ENCODE measurements at places on chromosomes 7 and 10. TPM values are rescaled to one million over a fixed set of nuclear protein-coding genes. Genes with fewer than 3 reads are reported as not detected.

Gene SORCS3
- under 0.01 TPM for total RNA-seq

DNA sequence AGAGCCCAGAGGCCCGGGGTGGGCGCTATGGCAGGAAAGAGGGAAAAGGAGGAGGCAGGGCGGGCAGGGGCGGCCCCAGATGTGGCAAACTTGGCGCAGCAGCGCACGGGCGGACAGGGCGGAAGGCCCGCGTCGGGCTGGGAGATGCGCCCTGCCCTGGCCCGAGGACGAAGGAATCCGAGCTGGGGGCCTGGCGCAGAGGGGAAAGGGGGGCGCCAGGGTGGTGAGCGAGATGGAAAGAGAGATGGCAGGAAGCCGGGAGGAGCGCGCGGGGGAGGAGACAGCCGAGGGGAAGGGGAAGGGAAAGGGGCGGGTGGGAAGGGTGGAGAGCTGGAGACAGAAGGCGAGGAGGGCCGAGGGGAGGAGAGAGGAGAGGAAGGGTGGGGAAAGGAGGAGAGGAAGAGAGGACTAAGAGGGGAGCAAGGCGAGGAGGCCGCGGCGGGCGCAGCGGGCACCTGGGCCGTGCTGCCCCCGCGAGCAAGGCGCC lies at the start of gene MARVELD1:
TSS of gene MARVELD1 (plus strand) at position 392 of the 487 bp plus-strand sequence. CDS start 147 bp downstream, outside the sequence.
- H3K4me3 ChIP-seq, result peak within 1 kb of the TSS; percentile 75
- H3K4me1 ChIP-seq, result peaks cover 9% of the 10 kb centered on the region
- H3K36me3 ChIP-seq, result no peaks in the 10 kb centered on the region
- no peaks in the 10 kb centered on the region for H3K27me3 ChIP-seq

- H3K27ac ChIP-seq, result no peak overlapping the region
- H3K4me3 ChIP-seq, result no peak overlapping the region
- no peaks in the 10 kb centered on the region for H3K36me3 ChIP-seq
- H3K4me1 ChIP-seq, result no peaks in the 10 kb centered on the region
These were observed 515.7 kb downstream of the RPS24 start for GRCh38 chr10:78549140-78549935.

DNA sequence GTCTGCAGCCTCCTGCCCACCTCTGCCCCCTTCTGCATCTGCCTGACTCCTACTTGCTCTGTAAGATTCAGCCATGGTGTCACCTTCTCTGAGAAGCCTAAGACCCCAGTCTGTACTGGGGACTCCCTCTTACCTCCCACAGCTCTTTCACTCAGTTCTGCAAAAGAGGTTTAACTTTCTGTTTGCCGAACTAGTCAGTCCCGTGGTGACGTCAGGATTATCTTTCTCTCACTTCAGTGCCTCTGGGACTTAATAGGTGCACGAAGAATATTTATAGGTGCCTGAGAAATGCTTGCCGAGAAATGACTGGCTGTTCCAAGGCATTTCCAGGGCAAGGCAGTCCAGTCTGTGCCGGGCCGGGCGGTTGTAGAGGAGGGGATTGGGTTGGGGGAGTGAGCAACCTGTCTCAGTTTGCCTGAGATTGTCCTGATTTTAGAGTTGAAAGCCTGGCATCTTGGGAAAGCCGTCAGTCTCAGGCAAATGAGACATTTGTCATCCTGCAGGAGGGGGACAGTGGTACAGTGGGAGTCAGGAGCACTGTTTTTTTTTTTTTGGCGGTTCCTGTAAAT lies 227.5 kb upstream of the NPVF start:
- no peak overlapping the region for H3K4me3 ChIP-seq
- peak overlapping the region; percentile 56 for H3K27ac ChIP-seq
- DNase-seq, result no peak
- H3K4me1 ChIP-seq, result no peaks in the 10 kb centered on the region
- H3K27me3 ChIP-seq, result no peaks in the 10 kb centered on the region

Gene HYAL4
- 0.15 TPM for total RNA-seq

DNA sequence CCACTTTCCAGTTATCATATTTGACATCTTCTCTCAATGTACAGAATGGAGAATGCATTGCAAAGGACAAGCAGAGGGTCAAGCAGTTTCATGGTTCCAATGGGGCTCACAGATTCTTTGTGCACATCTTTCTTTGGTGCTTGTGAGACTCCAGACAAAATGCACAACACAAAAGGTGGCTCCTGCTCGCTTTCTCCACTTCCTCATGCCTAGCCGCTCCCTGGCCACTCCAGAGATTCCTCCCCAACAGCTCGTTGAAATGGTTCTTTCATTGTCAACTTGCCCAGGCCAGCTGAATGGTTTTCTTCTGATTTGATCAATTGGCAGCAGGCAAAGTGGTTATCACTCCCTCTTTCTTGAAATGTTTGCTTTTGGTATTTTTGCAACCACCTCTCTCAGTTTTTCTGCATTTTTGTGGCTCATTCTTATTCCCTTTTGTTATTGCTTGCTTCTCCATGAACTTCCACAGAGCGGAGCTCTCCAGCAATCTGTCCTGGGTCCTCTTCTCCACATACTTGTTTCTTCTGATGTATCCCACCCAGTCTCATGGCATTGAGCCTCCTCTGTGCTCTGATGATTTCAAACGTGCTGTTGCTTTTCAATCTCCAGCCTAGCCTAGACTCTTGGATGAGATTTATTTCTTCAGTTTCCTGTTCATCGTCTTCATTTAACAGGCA lies 507.8 kb upstream of the MKI67 start:
- H3K4me3 ChIP-seq, result no peak overlapping the region
- no peak for DNase-seq
- no peaks in the 10 kb centered on the region for H3K27me3 ChIP-seq
- H3K4me1 ChIP-seq, result no peaks in the 10 kb centered on the region

- no peaks in the 10 kb centered on the region for H3K27me3 ChIP-seq
- DNase-seq, result no peak
- H3K36me3 ChIP-seq, result no peaks in the 10 kb centered on the region
- no peak overlapping the region for H3K27ac ChIP-seq
- H3K4me3 ChIP-seq, result no peak overlapping the region
These were observed 51.0 kb upstream of the MSMB start for GRCh38 chr10:46096909-46097575.

DNA sequence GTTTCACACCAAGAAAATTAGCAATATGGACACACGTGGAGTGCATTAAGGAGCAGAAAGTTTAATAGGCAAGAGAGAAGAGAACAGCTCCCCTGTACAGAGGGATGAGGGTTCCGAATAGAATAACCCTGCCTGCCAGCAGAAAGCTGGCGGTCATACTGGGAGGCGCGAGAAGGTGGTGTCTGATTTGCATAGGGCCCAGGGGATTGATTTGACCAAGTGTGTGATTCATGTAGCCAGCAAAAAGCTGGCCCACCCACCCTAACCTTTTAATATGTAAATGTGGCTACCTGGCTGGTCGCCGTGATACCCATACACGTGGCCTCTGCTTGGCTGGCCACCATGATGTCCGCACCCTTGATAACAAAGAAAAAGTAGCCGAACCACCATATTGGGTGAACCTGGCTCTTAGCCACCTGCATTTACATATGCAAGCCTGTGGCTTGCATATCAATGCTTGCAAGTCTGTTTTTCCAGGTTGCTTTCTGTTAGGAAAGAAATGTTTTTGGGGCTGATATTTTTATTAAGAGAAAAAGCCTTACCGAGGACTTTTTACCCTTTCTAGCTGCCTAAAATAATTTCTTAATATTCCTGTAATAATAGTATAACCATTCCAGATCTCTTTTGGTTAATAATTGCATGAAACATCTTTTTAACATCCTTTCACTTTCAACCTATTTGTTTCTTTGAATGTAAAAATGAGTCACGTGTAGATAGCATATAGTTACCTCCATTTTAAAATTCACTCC lies 20.5 kb upstream of the VWDE start:
- H3K4me1 ChIP-seq, result no peaks in the 10 kb centered on the region
- H3K36me3 ChIP-seq, result no peaks in the 10 kb centered on the region
- no peak overlapping the region for H3K4me3 ChIP-seq
- DNase-seq, result no peak

- no peak for DNase-seq
- H3K27ac ChIP-seq, result no peak overlapping the region
- no peaks in the 10 kb centered on the region for H3K36me3 ChIP-seq
- H3K27me3 ChIP-seq, result no peaks in the 10 kb centered on the region
- H3K4me1 ChIP-seq, result no peaks in the 10 kb centered on the region
These were observed 72.8 kb downstream of the TBXAS1 start for GRCh38 chr7:139901901-139902300.

DNA sequence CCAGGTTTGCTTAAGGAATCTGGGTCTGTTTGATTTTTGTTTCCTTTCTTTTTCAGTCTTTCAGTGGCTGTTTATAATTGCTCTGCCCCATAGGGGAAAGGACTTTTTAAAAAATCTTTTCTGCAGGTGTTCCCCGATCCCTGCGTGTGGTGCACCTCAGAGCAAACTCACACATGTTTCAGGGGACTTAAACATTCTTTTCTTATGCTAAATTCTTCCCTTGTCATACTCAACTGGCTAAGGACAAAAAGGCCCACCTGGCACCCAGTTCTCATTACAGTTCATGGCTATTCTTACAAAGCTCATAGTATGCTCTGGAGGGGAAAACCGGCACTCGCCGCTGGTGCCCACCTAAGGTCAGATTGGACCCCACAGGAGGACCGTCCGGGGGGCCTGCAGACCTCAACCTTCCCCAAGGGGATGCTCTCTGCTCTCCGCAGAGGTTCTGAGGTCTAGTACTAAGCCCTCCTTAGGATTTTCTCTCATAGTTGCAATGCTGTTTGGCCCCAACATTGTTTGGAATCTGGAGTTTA lies 220.3 kb downstream of the HGF start:
- no peaks in the 10 kb centered on the region for H3K4me1 ChIP-seq
- H3K36me3 ChIP-seq, result no peaks in the 10 kb centered on the region
- no peak overlapping the region for H3K27ac ChIP-seq
- H3K27me3 ChIP-seq, result no peaks in the 10 kb centered on the region
- H3K4me3 ChIP-seq, result no peak overlapping the region

GRCh38 chr10:77738496-77739158 lies 101.0 kb upstream of the KCNMA1 start:
- H3K4me1 ChIP-seq, result no peaks in the 10 kb centered on the region
- H3K27ac ChIP-seq, result no peak overlapping the region
- no peak for DNase-seq
- H3K27me3 ChIP-seq, result no peaks in the 10 kb centered on the region

GRCh38 chr7:2244404-2244995 lies 2.5 kb downstream of the NUDT1 start:
- no peaks in the 10 kb centered on the region for H3K36me3 ChIP-seq
- H3K27ac ChIP-seq, result no peak overlapping the region
- no peak for DNase-seq
- H3K27me3 ChIP-seq, result no peaks in the 10 kb centered on the region

DNA sequence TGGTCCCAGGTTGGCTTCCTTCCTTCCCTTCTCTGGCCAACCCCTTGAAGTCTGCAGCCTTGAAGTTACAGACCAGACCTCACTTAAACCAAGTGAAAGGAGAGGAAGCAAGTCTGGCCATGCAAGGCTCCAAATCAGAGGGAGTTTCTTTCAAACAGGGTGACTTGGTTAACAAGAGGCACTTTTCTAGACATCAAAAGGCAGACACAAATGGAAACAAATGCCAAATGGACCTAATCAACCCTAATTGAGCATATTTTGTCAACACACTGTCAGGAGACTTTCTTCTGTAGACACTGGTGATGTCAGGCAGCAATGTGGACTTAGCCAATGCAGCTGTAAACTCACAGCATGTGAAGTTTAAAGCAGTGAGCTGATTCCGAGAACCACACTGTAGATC lies 282.7 kb upstream of the FZD8 start:
- no peak for DNase-seq
- no peaks in the 10 kb centered on the region for H3K4me1 ChIP-seq
- H3K27me3 ChIP-seq, result no peaks in the 10 kb centered on the region
- no peaks in the 10 kb centered on the region for H3K36me3 ChIP-seq
- no peak overlapping the region for H3K4me3 ChIP-seq
- H3K27ac ChIP-seq, result no peak overlapping the region

Gene PCLO
- total RNA-seq, result 20.9 TPM

Gene MOGAT3
- not detected for total RNA-seq

DNA sequence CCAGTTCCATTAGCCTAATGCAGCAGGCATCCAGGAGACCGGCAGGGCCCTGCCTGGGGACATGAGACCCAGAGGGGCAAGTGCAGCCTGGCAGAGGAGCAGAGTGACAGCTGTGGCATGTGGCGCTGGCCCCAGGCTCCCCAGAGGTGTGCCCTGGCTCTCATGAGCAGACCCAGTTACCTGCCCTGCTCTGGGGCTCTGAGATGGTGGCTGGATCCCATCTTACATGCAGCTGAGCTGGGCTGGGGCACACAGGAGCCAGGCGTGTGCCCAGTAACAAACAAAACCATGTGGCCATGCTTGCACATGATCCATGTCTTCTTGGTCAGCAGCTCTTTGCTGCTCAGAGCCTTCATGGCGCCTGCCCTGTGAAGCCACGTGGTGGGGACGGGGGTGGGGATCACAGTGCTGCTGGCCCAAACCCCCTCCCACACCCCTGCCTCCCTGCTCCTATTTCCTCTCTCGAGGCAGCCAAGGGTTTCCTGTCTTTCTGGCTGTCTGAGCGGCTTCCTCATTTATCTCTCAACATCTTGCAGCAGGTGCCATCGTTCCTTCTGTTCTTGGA lies 40.3 kb upstream of the GTF2I start:
- no peak overlapping the region for H3K4me3 ChIP-seq
- no peaks in the 10 kb centered on the region for H3K36me3 ChIP-seq
- peak overlapping the region; percentile 29 for H3K27ac ChIP-seq
- no peak for DNase-seq

Gene NUTM2E
- total RNA-seq, result not detected

DNA sequence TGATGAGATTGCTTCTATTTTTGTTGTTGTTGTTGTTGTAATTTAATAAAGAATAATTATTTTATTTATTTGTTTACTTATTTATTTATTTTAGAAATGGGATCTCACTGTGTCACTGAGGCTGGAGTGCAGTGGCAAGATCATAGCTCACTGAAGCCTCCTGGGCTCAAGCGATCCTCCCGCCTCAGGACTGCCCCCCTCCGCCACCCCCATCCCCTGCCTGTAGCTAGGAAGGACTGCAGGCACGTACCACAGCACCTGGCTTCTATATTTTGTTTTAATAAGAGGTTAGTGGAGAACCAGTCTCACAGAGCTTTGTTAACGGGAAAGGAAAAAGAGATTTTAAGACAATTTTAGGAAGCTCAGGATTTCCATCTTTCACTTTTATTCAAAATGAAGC lies 19.5 kb upstream of the SMC3 start:
- no peaks in the 10 kb centered on the region for H3K27me3 ChIP-seq
- no peak for DNase-seq
- no peak overlapping the region for H3K27ac ChIP-seq
- no peaks in the 10 kb centered on the region for H3K36me3 ChIP-seq
- no peaks in the 10 kb centered on the region for H3K4me1 ChIP-seq
- no peak overlapping the region for H3K4me3 ChIP-seq

Gene LIPA
- total RNA-seq, result 90.7 TPM

Measured in breast epithelium (tissue), 4 donors.